Epithelial cell of prostate (primary cell): ENCODE measurements at places on chromosomes 2 and 18.

- DNase-seq, result no peak
These were observed 473.3 kb downstream of the SPAG16 start for GRCh38 chr2:213757525-213757924.

GRCh38 chr18:37426586-37426985, 139.0 kb downstream of the CELF4 start:
- DNase-seq, result no peak

- DNase-seq, result no peak
These were observed 215.9 kb upstream of the FBXO11 start for GRCh38 chr2:48122166-48122565.

GRCh38 chr18:14949800-14950664, 202.1 kb downstream of the ANKRD30B start:
- no peak for DNase-seq

DNA sequence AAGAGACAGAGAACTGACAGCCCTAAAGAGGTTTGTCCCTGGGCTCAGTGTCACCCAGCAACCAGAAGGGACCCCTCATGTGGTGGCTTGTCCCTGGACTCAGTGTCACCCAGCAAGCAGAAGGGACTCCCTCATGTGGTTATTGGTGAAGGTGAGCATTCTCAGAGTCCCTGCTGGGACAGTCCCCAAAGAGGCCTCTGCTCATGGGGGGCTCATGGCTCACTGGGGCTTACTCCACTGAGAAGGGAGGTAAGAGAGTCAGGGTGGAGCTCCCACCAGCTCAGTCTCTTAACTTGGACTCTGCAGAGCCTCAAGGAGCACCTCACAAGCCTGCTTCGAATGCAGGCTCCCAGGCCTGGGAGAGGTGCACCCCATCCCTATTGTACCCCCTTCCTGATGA, 145.2 kb upstream of the COPS8 start:
- no peak for DNase-seq

GRCh38 chr2:207692206-207693065, 19.0 kb upstream of the CCNYL1 start:
- DNase-seq, result no peak

DNA sequence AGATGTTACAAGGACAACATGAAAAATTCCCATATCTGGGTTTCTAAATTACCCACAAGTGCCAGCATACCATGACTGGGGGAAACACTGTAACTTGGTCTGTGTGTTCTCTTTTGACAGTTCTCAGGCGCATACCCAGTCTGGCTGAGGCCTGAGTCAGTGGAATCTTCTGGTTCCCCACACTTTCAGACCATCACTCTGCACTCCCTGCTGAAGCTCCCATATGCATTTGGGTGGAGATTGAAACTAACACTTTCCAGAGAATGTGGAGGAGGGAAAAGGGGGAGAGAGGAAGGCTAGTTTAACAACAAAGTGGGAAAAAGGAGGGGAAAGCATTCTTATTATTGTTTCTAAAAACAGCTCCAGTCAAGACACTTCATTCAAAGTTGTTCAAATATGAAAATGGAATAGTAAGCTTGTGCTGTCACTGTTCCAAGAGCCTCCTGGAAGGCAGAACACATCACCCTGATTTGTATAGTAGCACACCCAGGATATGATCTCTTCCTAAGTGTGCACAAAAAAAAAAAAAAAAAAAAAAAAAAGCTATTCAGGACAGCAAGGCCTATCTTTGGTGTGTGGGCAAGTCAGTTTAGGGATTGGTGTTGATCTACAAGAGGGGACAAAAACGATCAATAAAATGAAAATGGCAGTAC, 48.1 kb upstream of the CTIF start:
- DNase-seq, result no peak

DNA sequence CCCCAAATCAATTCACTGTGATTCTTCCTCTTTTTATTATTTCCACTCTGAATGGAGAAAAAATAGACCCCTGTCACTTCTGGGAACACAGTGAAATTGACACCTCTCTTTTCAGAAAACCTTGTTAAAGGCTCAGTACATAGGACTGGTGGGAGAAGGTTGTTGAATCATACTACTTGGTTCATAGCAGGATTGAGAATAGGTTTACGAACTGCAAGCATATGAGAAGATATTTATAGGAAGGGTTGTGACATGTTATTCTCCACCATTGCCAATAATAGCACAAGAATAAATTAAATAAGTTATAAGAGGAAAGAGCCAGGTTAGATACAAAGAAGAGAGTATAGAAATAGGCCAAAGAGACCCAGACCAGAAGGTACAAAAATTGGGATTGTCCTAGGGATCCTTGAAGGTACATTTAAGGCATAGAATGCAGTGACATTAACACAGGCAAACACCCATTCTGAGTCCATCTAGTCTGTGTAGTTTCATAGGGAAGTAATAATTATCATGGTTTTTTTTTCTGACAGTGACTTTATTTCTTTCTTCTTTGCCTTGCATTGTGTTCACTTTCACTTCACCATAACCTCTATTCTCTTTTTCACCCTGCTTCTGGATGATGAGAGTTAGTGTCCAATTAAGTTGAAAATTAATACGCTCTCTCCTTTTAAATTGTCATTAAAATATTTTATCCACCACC, 21.8 kb upstream of the SERPINE2 start:
- DNase-seq, result no peak

GRCh38 chr2:127197475-127198385, 22.4 kb downstream of the CYP27C1 start:
- DNase-seq, result no peak

DNA sequence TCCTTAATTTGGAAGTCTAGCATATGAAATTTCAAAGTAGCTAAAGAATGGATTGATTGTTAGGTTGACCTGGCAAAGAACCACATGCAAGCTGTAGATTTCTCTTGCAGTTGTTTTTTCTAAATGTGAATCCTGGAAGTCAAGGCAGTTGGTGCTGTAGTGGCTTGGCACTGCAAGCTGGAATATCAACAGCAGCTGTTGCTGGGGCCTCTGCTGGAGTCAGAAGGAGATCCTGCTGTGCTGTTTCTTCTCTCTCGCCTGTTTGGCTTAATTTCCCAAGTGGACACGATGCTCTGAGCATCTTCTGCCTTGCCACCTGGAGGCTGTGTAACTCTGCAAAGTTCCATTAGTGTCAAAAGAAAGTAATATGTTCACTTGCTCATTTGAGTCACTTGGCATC, 12.6 kb downstream of the PIK3C3 start:
- DNase-seq, result no peak

DNA sequence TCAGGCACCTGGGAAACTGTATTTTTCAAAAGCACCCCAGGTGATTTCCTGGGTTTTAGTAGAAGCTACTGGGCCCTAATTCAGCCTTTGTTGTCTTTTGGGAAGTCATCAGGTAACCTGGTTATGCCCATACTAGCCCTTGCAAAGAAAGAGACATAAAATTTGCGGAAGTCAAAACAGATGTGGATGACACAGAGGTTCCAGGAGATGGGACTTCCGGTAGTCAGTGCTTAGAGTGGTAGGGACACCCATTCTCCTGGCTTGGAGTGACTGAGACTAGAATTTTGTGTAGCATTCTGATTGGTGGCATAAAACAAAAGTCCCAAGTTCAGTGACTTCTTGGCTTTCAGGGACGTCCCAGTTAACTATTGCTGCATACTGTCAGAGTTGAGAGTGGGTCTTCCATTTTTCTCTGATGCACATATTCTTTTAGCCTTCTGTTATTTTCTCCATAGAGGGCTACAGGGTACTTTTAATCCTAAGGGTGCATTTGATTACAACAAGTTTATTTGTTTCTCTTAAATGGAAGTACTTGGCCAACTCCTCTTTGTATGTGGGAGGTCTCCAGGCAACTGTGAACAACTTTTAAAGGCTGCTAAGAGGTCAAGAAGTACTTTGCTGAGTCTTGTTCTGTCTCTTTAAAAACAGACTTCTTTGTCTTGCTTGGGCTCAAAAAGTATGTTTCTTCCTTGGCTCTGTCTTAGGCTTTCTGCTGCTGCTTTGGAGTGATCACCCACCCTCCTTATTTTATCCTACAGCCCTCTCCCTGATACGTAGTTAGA, 8.8 kb downstream of the NAB1 start:
- DNase-seq, result no peak

GRCh38 chr2:65397122-65397521, 35.3 kb downstream of the SPRED2 start:
- DNase-seq, result no peak

GRCh38 chr2:16882706-16883105, 217.1 kb upstream of the CYRIA start:
- DNase-seq, result no peak

DNA sequence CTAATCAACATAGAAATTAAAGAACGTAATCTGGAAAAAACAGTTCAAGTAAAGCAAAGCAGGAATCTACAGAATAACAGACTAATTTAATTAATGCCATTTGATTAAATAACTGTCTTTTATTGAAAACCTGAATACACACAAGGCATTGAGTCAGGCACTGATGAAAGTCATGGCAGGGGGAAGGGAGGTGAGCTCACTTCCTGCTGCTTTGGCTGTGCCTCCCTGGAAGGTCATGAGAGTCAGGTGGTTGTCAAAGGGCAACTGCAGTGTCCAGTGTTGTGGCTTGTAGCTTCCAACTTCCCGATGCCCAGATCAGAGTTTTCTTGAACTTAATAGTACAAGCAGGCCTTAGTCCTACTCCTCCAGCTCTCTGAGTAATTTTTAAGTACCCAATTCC, 180.9 kb downstream of the PID1 start:
- no peak for DNase-seq

GRCh38 chr2:202249521-202250253, 11.3 kb upstream of the SUMO1 start:
- peak; percentile 73 for DNase-seq

- DNase-seq, result no peak
These were observed 257.1 kb downstream of the ACKR3 start for GRCh38 chr2:236826606-236827156.

GRCh38 chr2:200320344-200320743, 13.9 kb downstream of the SPATS2L start:
- no peak for DNase-seq

DNA sequence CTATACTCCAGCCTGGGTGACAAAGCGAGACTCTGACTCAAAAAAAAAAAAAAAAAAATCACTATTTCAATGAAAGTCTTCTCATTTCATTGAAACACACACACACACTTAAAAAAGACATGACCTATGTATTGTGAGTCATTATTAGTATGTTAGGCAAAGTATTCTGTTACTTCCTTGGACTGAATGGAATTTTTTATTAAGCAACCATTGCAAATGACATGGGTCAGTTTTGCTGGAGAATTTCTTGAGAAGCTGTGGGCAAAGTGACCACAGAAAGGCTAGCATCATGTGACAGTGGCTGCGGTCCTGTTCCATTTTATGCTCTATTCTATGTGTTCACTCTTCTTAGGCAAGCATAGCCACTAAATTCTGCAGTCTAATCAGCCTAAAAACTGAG, 695.7 kb downstream of the TDRD15 start:
- no peak for DNase-seq

DNA sequence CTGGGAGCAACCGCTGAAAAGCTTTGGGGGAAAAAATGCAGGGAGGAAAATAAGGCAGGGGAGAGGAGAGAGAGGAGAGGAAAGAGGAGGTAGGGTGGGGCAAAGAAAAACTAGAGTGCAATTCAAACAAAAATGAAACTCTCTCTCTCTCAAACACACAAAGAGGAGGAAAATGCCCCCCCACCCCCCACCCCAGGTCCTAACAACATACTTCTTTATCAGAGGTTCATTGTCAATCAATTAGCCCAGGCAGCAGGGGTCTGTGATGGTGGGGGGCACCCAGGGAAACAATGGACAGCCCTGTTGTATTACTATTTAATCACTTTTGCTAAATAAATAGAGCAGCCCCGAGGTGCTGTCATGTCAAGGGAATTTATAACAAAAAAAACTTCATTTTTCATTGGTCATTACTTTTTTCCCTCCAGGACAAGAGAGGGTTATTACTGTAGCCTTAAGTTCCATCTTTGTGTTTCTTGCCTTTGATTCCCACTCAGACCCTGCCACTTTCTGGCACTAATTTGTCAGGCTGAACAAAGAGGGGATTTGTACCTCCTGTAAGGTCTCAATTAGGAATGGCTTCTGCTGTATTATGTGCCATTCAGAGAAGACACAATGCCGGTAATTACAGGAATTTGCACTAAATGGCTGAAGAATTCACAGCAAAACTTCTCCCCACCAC, 55.0 kb downstream of the PLEKHM3 start:
- DNase-seq, result no peak

DNA sequence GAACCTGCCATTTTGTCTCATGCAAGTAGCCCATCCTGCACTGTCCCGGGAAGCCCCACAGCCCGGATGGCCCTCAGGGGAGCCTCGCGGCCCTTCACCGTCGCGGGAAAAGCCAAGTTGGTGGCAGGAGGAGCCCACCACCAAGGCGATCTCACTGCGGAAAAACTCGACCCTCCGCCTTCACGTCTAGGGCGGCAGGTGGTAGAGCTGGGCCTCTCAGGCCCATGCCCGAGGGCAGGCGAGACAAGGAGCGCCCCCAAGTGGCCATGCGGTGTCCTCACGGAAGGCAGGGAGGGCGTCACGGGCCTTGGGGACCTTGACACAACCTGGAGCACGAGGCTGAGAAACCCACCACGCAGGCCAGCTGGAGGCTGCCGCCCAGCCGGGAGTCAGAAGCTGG, 34.8 kb upstream of the SKA1 start:
- DNase-seq, result no peak

- no peak for DNase-seq
These were observed 17.4 kb upstream of the ANKRD53 start for GRCh38 chr2:70960833-70961647.

DNA sequence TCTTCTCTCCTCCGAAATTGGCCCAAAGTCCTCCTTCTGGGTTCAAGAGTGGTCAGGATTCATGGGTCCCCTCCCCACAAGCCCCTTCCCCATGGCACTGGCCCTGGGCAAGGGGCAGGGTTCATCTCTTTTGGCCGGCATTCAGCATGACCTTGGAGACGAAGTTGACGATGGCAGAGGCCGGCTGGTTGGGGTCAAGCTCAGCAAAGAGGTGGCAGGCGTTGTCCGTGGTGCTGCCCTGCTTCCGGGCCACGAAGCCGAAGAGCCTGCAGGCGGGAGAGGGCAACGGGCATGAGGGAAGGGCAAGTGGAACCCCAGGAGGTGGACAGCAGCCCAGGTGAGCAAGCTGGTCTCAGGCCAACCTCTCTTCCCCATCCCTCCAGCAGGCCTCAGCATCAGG, 198.5 kb downstream of the TNS1 start:
- no peak for DNase-seq

DNA sequence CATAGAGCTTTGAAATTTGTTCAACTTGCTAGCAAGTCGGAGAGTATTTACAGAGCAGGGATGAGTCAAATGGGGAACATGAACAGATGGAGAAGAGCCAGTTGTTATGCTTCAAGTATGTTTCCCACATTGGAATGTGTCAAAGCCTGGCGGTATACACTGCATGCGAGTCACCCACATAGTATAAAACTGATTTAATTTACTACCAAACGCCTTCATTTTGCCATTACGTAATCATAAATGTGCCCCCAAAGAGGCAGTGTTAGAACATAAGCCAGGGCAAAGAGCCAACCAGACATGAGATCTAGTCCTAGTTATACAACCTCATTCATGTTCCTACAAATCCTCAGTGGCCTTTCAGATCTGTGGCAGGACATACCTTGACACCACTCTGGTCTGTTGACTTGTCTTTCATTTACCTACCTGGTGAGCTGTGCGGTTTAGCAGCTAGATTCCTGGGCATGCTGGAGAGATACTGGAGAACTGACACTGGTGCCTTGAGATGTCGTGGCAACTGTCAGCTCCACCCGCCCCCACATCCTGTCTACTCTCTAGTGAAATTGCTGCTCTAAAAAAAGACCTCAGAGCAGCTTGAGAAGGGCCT, 21.7 kb upstream of the NRP2 start:
- DNase-seq, result peak; percentile 81
